ENCODE measurements at places on chromosomes 11 and 22.

DNA sequence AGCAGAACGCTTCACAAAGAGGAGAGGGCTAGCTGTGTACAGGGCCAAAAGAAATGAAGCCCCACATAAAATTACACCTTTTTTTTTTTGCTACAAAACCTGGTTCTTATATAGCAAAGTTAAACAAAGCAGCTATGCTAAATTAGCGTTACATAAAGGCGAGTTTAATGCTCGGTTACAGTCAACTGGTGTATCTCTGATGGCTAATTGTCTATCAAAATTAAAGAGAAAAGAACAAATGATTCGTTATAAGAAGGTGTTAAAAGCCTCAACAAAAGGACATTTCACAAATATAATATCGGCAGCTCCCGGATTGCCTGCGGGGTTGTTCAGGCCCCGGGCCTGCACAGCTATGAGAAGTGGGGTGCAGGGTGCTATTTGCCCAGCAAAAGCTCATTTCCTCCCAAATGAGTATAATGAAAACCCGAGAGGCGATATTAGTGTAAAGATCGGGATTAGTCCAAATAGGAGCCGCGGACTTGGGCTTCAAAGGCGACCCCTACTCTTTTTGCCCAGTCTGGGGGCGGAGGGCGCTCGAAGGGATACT is 13.3 kb upstream of the PAX6 start:
- no peak for DNase-seq

- DNase-seq: no peak
Measured at GRCh38 chr22:18071968-18072310, 5.9 kb upstream of the PEX26 start.

DNA sequence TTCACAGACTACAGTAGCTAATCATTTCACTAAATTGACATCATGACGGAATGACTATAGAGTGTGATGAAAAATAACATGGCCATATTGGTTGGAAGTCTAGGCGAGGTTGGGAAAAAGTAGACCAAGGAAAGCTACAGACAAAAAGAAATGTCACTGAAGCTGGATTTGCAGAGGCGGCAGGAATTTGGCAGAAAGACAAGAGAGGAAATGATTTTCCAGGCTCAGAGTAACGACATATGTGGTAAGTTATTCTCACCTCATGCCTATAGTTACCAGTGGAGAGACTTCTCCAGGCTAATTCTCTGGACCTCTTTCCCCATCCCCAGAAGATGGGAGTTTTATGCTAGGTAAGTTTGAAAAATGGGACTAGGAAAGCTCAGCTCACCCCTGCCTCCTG is 1005.8 kb upstream of the CCDC90B start:
- no peak for DNase-seq

DNA sequence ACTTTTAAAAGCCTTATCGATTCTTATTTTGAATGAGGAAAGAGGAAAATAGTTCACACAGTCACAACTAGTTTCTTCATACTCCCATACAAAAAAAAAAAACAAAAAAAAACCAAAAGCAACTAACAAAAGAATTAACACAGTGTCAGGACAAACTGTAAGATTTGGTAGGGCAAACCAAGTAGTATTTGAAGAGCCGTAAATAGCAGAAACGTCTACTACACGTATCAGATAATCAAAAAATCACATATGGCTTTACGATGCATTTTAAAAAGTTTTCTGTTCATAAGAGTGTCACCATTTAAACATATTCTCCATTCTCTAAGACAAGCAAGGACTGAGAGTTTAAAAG is 2.3 kb downstream of the PICALM start:
- no peak for DNase-seq
